ENCODE measurements at places on chromosomes 3 and 15. TPM values are rescaled to one million over a fixed set of nuclear protein-coding genes. Genes with fewer than 3 reads are reported as not detected.
A peak's percentile ranks its signal among the peaks of the same experiment; 100 is the strongest.

DPPA2 gene
- total RNA-seq = not detected

SAMMSON gene
- total RNA-seq = 0.22 TPM

CLDN1 gene
- 115 TPM for total RNA-seq

RPL15 gene
- total RNA-seq = 2,437 TPM

SLITRK3 gene
- total RNA-seq = not detected

PAK6 gene
- total RNA-seq = 1.6 TPM

DISP2 gene
- total RNA-seq = 1.0 TPM

DNA sequence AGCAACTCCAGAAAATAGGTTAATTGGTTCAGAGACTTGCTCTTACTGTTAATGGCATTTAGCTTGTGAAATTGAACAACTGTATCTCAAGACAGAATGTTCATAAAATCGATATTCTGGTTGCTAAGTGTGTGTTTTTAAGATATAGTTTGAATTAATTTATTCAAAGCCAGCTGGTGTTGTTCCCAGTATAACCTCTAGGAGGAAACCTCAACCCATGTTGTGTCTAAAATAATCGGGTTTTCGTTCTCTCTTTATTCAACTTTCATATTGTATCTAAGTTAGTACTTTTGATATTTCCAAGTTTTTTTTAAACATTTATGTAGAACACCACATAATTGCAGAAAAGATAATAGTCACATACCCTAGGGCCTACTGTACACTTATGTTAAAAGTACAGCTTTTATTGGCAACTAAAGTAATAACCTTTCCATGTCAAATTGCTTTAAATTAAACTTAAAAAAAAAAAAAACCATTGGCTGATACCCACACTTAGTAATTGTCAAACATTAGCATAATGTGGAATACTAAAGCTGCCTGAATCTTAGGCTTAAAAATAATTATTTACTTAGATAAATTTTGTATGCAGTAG lies 90.9 kb downstream of the SAMMSON start:
- peak; percentile 17 for DNase-seq

GRCh38 chr3:42780892-42781700 lies 8.0 kb upstream of the CCDC13 start:
- DNase-seq = peak; percentile 46

DNA sequence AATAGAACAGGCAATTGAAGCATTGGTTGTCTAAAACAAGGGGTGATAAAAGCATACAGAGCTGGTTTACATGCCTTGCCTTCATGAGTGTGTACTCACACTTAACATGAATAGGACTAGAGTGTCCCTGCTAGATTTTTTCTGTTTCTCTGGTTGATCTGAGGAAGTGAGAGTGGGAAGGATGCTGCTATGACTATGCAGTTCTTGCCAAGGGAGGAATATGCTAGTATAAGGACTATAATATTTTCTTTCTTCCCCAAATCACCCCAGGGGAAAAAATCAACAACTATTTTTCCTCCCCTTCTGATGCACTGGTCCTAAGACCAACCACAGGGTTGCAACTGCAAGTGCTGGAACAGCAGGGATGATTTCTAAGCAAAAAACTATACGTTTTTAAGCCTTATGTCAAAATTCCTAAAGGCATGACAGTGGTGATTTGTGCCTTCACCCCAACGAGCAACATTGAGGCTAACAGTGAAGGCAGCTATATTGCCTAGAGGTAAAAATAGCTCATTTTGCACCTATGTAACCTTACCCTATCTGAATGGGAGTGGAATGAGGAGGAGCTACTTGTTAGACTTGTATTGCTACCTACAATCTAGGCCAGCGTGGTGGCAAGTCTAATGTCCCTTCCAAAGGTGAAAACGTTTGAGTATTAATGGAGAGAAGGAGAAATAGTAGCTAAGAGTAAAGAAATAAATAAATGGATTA lies 33.5 kb upstream of the USP8 start:
- no peak for DNase-seq

DNA sequence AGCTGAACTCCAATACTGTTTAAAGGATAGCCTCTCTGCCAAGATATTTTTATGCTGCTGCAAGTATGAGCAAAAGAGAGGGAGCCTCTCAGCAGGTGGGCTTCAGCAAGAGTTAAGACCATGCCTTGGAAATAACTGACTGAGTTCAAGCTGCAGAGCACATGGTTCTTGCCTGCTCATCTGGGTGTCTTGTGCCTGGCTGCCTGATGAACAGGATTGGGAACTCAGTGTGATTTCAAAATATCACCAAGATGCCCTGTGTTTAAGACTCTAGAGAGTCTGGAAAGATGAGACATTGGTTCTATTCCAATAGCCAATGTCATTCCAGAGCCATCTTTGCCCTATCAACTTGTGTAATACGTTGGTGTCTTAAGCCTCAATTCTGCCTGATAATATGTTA lies 147.5 kb upstream of the VEPH1 start:
- DNase-seq = no peak

- DNase-seq = peak; percentile 17
Observed at GRCh38 chr3:130480736-130481135, 36.2 kb upstream of the COL6A6 start.

- DNase-seq = no peak
Observed at GRCh38 chr3:23785882-23786281, 19.9 kb upstream of the UBE2E1 start.

DNA sequence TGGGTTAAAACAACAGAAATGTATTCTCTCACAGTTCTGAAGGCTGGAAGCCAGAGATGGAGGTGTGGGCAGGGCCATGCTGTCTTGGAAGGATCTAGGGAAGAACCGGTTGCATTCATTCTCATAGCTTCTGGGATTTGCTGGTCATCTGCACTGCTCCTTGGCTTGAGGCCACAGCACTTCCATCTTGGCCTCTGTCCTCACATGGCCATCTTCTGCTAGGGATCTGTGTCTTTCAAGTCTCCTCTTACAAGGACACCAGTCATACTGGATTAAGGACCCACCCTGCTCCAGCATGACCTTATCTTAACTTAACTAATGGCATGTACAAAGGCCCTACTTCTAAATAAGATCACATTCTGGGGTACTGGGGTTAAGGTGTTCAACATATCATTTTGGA lies 47.7 kb downstream of the RPLP1 start:
- no peak for DNase-seq

- no peak for DNase-seq
Observed at GRCh38 chr3:187358068-187358467, 10.1 kb upstream of the RTP4 start.

DNA sequence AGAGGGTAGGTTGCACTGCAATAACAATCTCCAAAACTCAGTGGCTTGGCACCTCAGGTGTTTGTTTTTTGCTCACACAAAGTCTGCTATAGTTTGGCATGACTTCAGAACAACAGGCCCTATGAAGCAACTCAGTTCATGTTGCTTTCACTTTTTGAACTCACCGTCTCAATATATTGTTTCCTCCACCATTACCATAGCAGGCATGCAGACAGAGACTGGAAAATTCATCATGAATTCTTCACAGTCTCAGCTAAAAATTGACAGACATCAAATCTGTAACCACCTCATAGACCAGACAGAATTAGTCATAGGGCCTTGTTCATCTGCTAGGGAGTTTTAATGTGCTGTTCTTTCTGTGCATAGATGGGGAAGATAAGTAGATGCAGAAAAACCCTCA lies 161.4 kb upstream of the POU1F1 start:
- no peak for DNase-seq

DNA sequence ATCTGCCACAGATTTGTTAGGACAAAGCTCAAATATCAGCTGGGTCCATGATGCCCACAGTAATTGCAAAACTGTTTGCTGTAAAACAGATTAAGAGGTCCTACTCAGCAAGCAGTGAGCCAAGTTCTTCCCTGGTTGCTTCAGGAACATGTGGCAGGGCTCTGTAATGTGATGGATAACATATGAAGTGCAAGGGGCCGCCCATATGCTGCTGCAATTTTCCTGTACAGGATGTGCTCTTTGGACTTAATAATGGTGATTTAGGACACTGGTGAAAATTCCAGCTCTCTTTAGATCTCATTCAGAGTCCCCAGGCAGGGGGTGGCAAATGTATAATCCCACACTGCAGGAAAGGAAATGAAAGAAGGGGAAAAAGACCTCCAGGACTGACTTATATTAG lies 289.4 kb downstream of the LSAMP start:
- DNase-seq = no peak

DNA sequence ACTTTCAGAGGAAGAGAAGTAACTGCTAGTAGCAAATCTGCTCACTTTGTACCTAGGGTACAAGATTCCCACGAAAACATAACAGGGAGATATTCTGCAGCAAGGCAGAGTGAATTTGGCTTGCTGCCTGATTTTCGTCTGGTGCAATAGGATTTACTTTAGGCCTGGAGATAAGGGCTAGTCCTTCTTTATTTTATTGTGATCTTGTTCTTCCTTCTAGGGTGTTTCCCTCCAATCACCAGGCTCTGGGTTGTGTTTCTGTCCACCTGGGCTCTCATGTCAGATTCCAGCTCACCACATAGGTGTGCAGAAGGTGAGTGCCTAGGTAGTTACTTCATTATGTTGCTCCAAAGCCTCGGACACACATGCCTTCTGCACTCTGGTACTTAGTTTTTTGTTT lies 211.8 kb upstream of the RGMA start:
- no peak for DNase-seq
